SW 1271 (cell line): ENCODE measurements at places on chromosomes 2 and 18.

- no peak for DNase-seq
Observed at GRCh38 chr2:7117076-7117475, 199.9 kb downstream of the RNF144A start.

DNA sequence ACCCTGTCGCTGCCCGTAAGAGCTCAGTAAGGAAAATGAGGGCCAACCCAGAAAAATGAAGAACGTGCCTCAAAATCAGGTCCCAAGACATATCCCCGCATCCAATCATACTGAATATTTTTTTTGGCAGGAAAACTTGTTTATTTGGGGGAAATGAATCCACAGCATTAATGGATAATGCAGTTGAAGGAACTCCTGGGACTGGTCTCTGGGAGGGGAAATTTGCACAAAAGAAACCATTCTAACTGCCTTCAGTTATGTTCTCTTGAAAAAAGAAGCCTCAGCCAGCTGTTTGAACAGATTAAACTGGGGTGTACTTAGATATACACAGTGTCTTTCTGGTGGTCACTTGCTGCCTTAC lies 61.3 kb downstream of the SPRED2 start:
- DNase-seq, result no peak

DNA sequence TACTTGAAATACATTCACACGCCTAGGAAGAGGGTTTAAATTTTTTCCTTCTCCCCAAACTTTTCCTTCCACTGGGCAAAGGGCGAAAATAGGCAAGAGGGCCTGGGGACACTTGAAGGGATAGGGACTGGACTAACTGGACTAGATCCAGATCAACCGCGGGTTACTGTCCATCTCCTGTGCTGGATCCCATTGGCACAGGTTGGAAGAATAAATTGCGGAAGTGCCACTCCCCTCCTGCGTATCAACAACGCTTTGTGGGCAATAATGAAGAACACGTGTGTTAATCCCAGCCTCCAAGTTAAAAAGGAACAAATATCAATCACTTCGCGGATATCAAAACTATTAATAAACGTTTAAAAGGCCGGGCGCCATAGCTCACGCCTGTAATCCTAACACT lies 1.7 kb upstream of the FZD5 start:
- no peak for DNase-seq

DNA sequence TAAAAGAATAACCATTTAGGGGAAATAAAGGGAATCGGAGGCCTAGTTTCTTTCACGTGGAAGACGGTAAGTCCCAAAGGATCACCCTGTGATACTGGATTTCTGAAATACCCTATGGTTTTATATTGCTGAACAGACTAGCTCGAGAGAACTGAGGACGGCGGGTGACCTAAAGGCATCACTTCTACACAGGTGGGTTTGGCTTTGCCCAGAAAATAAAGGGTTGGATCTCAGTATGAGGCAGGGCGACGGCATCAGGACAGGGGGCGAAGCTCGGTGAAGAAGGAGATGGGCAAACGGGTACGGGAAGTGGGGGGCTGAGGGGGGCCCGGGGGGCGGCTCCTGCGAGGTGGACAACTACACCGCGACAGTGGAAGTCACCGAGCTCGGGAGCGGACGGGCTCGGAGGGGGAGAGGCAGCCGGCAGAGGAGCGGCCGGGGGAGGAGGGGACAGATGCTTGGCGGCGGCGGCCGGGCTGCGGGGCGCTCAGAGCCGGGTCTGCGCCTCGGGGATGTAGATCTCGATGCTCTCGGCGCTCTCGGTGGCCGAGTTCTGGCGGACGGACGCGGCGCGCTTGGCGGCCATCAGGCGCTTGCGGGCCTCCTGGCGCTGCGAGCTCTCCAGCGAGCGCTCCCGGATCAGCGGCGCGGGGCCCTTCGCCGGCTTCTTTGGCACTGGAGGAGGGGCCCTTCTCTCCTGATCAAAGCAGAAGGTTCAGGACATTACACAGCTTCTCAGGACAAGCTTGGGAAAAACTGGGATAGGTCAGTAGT lies 48.9 kb downstream of the TGIF1 start:
- no peak for DNase-seq

DNA sequence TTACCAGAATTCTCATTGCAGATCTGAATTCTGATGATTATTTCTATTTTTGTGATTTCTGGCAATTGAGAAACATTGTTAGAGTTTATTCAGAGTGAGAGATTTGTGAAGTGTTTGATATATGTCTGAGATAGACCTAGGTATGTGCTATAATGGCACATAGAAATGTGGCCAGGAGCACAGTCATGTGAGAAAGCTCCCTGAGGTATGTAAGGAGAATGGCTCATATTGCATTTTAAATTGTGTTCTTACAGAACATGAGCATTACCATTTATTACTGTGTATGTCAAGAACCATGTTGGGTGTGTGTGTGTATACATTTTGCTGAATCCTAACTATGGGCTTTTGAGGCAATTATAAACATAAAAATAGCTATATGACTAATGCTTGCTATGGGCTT lies 101.2 kb downstream of the RAPGEF4 start:
- no peak for DNase-seq

DNA sequence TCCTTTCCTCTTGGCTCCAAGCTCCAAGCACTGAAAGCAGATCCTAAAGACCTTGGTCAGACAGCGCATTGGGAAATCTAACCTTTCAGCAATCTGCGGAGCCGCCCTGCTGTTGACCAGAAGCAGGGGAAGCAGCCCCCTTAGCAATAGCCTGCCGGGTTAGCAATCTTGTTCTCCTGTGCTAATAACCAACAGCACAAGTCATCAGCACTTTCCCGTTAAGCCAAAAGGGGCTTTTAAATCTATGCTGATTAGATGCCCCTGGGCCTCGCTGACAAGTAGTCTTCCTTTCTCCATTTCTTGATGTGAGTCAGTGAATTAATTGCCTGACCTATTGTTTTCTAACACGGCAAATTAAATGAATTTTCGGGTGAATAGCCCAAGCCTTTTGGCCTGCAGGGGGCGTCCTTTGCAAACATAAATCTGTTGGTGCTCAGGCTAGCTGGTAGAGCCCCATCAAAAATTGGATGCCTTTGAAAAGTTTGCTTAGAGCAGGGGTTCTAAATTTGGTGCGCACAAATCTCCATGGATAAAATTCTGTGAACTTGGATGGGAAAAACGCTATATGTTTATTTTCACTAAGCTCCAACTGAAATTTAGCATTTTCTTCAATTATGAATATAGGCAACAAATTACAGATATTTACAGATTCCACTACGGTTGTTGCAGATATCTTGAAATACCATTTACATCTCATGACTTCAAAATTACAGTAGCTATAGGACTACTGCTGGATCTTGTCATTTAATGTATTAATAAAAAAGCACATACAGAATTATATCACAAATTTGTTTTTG lies 24.6 kb downstream of the MAIP1 start:
- DNase-seq, result peak; percentile 41

DNA sequence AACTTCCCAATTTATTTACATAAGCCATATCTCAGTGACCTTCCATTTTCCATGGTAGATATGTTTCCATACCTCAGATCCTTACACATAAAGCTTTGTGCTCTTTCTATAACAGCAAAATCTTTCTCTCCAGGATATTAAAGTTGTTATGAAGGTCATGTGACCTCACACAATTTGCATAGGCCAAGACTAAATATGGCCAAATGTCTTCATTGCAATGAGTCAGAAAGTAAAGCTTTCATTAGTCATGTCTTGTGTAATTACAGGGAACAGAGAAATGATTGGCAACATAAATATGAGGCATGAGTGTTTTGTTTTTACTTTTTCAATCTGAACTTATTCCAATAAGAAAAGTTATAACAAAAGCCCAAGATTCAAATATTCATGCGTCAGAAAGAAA lies 243.5 kb downstream of the ASXL3 start:
- DNase-seq, result peak; percentile 11

DNA sequence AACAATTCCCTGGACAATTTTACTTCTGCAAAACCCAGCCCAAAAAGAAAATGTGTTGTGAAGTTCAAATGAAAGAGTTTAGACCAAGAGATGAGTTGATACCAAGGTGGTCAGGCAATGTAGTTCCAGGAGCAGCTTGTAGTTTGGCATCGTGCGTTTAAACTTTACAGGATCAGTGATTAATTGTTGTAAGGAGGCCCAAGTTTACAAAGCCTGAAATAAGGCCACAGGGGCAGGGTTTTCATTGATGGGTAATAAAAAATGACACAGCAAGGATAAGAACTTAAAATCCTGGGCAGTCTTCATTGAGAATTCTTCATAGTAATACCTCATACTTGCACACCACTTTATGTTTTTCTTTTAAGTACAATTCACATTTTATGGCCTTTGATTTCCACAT lies 463.9 kb upstream of the HNRNPA3 start:
- no peak for DNase-seq

DNA sequence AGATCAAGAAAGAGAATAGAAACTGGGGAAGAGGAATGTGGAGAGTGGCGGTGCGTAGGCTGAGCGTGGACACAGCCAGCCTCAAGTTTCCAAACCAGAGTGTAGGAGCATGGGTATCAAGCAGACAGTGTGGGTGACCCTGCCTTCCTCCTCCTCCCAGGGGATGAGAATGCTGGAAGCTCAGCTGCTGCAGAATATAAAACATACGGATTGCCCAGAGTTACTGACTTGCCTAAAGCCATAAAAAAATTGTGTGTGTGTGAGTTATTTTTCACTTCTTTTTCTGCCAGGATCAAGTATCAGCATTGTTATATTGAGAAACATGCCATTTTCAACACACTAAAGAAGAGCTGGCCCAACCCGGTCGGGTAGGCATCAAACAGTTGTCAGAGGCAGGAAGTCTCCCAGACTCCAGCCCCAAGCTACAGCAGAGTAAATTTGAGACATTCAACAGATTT lies 333.3 kb upstream of the ACVR2A start:
- DNase-seq, result no peak

- DNase-seq, result no peak
Observed at GRCh38 chr2:101622210-101623030, 75.1 kb upstream of the MAP4K4 start.

- no peak for DNase-seq
Observed at GRCh38 chr2:68740400-68740914, 5.8 kb downstream of the ARHGAP25 start.

DNA sequence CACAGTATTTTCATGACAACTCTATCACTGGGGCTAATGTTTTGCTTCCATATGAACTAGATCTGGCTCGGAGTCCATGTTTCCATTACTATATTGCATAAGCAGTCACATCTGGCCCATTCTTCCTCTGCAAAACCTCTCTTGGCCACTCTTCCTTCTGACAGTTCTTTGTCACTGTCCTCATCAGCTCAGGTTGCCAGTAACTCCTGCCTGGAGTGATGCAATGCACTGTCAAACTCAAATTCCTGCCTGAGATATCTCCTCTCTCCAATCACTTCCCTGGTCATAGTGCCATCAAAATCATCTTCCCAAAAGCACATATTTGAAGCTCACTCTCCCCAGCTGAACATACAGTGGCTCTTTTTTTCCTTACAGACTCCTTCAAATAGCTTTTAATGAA lies 66.1 kb downstream of the COLEC12 start:
- DNase-seq, result no peak

DNA sequence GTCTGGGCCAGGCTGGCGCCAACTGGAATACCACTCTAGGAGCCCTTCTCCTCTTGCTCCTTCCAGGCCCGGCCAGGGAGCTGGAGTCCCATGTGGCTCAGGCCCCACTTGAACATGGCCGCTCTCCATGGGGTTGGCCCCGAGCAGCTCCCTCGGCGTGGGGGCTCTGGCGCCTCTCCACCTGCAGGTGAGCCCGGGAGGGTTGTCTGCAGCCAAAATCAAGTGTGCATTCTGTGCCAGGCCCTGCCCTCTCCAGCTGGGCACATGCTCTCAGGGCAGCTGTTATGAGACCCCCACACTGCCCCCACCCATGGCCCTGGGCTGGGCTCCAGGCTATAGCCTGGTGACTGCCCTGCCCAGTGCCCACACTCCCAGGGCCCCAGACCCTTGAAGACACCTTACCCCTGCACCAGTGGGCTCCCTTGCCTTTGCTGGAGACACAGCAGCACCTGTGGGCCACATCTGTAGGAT lies 45.8 kb upstream of the HS6ST1 start:
- no peak for DNase-seq

GRCh38 chr2:9815076-9815475 lies 28.2 kb upstream of the TAF1B start:
- DNase-seq, result no peak

DNA sequence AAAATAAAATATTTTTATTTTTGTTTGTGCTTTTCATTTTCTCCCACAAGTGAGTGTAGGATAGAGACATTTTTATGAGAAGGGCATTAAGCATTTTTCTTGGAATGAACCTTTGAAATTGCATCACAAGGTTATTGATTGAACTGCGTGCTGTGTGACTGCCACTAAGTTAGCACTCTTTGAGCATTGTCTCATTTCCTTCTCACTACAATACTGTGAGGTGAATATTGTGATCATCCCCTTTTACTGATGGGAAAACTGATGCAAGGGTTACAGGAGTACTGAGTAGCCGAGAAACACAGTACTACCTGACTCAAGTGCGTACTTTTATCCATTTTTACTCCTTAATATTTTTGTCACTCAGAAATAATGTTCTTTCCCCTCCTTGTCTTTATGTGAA lies 2.0 kb downstream of the NBEAL1 start:
- DNase-seq, result no peak

DNA sequence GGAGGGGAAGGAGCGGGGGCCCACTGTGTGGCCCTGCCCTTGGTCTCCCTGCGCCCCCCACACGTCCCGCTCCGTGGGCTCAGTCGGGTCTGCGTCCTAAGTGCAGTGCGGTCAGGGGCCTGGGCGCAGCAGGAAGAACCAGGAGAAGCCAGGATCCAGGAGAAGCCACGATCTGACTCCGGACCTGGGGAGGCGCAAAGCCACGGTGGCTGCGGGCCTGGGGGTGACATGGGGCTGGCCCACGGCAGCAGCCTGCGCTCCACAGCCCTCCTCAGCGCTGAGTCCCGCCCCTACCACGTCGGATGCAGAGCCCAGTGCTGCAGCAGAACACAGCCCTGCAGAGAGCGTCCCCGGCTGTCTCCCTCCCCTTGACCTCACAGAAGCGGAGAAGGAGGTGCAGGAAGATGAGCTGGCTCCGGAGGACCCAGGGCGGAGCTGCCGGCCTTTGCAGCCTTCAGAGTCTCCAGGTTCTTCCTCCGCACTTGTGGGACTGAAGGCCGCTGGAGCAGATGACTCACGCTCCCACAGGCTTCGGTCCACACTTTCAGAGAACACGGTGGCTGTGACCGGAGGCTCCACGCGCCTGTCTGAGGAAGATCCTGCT lies 589.2 kb upstream of the SALL3 start:
- DNase-seq, result no peak

DNA sequence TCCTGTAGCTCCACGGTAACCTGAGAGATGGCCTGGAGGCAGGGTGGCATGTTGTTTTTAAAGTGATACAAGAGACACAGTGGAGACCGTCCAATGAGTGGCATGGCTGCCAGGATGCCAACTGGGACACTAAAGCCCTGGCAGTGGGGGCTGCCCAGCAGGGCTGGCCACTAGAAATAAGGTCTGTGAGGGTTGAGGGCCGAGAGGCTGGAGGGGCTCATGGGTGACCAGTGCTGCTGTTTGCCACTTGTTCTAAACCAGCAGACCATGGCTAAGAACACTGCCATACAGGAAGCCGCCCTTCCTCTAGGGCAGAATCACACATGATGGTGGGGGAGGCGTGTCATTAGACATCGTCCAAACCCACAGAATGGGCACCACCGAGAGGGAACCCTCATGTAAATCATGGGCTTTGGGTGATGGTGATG lies 71.9 kb downstream of the ALPK2 start:
- DNase-seq, result no peak
